ENCODE measurements at places on chromosomes 7 and 10.
A peak's percentile ranks its signal among the peaks of the same experiment; 100 is the strongest.

GRCh38 chr7:139762886-139763285 is 14.9 kb downstream of the HIPK2 start:
- no peak for DNase-seq

DNA sequence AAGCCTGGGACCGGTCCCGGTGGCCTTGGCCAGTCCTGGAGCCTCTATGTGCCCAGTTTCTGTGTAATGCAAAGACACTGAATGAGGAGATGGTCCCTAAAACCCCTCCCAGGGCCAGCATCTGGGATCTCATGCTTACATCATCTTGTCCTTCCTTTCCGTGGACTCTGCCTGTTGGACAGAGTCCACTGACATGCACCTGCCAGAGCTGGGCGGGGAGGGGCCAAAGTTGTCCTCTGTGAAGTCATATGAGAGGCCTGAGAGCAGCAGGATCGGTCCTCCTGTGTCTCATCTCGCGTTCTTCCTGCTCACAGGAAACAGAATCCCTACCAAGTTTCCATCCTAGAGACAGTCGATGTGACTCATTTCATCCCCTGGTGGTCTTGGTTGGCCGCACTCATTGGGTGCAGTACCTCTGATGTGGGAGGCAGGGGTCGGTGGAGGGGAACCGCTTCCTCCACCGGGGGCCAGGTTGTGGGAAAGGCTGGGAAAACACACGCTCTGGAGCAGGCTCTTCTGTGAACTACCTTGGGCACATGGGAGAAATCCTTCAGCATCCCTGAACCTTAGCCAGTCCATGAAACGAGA is 389.6 kb upstream of the PODXL start:
- no peak for DNase-seq

GRCh38 chr7:136528329-136528728 is 340.1 kb upstream of the CHRM2 start:
- no peak for DNase-seq

DNA sequence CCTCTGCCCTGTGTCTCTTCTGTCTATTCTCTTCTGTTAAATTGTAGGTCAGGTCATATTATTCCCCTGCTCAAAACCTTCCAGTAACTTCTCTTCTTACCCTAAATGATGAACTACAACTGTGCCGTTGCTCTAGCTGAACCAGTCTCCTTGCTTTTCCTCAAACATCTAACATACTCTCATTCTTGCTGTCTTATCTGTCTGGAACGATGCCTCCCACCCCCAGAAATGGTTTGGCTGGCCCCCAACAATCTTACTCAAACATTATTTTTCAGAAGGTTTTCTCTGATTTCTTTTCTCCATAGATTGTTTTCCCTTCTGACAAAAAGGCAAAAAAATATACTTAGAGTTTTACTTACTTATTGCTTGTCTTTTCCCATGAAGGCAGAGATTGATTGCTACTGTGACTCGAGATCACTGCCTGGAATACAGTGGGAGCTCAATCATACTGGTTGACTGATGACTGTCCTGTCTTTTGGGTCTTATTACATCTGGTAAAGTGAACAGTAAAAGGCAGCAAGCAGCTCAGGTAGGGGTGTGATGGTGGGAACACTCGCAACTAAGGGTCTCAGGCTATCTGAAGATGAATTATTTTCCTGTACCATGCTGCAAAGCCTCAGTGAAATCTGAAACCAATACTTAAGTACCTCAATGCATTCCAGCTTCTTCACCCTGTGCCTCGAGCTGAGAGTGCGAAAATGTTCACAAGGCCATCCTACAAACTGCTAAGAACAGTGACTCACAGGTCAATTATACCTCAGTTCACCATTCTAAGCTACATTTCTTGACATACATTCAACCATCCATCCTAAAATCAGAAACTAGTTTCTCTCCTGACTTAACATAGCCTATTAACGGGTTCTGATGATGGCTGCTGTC is 67.6 kb downstream of the DNMBP start:
- DNase-seq, result no peak

- no peak for DNase-seq
Measured at GRCh38 chr7:156503196-156503595, 137.4 kb upstream of the RNF32 start.

GRCh38 chr7:92178928-92179924 is at the start of gene LRRD1:
Gene LRRD1, minus strand, starts transcription at chr7:92179142. Its CDS starts 13,940 bp downstream, at chr7:92165202.
- DNase-seq, result peak; percentile 73

GRCh38 chr10:97333601-97334369 is 744 bp downstream of the FRAT2 start:
- DNase-seq, result no peak

DNA sequence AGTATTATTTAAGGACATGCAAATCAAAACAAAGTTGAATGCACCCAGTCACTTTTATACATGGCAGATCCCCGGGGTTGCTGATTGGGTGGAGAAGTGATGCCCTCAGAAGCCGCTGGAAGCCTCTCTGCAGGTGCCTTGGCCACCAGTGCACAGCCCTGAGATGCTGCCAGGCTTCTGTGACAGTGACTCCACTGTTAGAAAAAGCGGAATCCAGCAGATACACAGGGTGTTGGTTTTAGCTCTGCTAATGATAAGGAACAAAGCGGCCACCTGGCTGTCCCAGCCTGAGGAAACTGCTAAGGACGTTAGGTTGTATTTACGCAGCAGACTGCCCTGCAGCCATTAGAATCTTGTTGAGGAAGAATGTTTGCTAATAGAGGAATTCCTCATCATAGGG is 47.5 kb downstream of the JAKMIP3 start:
- no peak for DNase-seq

- DNase-seq, result no peak
Measured at GRCh38 chr7:59079-60016, 133.0 kb upstream of the FAM20C start.

DNA sequence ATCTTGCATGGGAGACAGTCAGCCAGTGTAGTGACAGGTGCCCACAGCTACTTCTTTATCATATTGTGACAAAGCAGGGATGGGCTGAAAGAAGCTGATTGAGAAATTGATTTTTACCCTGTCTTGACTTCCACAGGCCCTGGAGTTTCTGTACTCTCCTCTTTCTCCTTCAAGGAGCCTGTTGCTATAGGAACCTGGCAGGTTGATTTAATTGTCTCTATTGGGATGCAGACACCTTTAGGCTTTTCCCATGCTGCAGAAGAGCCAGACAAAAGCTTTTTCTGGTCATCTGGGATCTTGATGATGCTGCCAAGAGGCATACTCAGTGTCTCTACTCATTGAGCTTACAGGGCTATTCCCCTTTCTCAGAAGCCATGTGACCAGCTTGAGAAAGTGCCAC is 754.8 kb downstream of the KCNMA1 start:
- DNase-seq, result no peak

DNA sequence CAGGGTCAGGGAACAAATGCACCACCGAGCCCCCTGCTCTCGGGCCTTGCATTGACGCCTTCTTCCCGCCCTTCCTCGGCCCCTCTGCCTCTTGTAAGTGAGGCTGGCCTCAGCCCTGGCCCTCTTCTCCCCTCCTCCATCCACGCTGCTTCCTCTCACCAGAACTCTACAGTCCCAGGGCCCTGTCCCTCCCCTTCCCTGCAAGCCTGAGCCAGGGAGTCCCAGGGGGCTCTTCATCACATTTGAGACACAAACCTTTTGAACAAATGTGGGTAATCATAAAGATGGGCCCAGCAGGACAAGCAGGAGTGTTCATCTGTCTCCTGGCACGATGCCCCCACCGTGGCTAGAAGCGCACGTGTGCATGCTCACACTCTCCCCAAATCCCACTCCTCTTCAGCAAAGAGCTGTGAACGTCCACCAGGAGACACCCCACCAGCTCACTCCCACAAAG is 57.7 kb downstream of the SLIT1 start:
- DNase-seq, result peak; percentile 66

GRCh38 chr10:94803307-94803706 is 40.8 kb downstream of the CYP2C19 start:
- DNase-seq, result no peak

- DNase-seq, result no peak
Measured at GRCh38 chr10:107067843-107068242, 96.7 kb downstream of the SORCS1 start.

GRCh38 chr10:92574548-92575261 is 812 bp upstream of the IDE start:
- peak; percentile 52 for DNase-seq

DNA sequence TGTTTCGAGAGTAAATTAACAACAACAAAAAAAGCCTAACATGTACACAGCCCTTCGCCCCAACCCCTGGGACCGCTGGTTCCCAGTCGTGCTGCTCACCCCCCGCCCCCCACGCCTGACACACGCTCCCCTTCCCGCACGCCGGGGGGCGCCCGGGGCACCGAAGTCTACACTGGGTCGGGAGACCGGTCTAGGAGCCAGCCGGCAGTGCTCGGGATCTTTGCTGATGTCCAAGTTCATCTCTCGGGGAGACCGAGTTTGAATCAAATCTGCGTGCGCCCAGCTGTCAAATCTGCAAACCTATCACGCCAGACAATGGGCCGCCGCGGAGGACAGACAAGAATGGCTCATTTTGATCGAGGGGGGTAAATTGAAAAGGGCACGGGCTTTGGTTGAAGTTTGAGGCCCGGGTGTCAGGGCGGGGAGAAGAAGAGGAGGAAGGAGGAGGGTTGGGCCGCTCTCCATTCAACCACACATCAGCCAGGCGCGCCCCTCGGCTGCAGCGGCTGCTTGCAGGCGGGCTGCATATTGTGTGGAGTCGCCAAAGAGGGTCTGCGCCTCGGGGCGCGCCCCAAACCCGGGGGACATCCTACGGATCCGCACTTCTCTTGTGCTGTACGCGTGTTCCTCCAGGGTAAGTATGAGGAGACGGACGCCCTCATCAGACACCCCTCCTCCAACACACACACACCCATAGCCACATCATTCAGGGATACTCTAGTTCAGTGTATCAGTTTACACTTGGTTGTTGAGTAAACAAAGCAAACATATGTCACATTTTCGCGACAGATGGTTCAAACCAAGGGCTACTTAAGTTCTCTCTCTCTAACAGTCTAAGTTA is 1.3 kb upstream of the GFRA1 start:
- peak; percentile 88 for DNase-seq

GRCh38 chr7:33743594-33743993 is 161.7 kb upstream of the BMPER start:
- no peak for DNase-seq

- DNase-seq, result no peak
Measured at GRCh38 chr10:96683065-96683464, 37.2 kb downstream of the PIK3AP1 start.

GRCh38 chr10:62583876-62584615 is 209.9 kb downstream of the ZNF365 start:
- DNase-seq, result no peak

DNA sequence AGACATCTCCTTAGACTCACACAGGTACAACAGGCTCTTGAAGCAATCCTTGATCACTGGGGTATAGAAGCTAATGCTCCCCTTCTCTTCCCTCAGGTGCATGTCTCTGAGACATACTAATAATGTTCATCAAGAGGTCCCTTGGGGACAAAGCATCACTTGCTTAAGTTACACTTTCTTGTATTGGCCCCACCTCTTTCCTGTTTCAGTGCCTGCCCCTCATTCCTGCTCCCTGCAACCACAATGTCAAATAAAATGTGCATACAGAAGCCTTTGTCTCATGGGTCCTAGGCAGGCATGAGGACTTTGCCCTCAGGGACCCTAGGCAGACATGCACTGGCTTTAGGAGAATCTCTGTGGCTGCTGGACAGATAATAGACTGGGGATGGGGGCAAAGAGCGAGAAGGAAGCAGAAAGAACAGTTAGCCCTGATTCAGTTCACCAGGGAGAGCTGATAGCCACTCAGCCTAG is 175.0 kb upstream of the NPY start:
- DNase-seq, result no peak

- DNase-seq, result no peak
Measured at GRCh38 chr10:6030940-6031339, 31.2 kb downstream of the IL2RA start.

DNA sequence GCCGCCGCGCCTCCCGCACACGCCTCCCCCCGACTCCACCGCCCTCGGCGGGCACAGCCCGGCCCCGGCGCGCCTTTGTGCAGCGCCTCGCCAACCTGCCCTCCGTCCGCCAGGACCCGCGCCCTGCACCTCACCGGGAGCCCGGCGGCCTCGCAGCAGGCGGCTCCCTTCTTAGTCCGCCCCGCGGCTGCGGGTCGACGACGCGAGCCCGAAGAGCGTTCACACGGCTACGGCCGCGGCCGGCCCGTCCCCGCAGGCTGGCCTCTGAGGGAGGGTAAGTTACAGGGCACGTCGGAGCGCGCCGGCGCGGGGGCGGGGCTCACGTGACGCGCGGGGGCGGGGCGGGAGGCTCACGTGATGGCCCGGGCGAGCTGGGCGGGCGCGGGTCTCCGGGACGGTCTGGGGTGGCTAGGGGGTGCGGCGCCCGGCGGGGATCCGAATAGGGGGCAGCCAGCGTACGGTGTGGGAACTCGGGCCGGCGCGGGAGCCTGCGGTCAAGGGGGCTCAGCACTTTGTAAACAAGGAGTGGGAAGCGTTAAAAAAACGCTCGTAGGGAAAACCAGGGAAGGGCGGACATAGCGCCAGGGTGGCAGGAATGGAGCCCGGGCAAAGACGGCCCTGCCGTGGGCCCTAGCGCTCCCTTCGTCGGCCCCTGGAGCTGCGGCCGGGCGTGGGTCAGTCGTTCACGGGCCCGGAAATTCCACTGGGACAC is at the start of gene ARHGAP12:
ARHGAP12 (minus strand) TSS at position 283 of the 712 bp plus-strand sequence. CDS start 19,976 bp downstream, outside the sequence.
- DNase-seq, result peak; percentile 45

GRCh38 chr7:157715938-157716280 is 379.1 kb downstream of the DNAJB6 start:
- no peak for DNase-seq

DNA sequence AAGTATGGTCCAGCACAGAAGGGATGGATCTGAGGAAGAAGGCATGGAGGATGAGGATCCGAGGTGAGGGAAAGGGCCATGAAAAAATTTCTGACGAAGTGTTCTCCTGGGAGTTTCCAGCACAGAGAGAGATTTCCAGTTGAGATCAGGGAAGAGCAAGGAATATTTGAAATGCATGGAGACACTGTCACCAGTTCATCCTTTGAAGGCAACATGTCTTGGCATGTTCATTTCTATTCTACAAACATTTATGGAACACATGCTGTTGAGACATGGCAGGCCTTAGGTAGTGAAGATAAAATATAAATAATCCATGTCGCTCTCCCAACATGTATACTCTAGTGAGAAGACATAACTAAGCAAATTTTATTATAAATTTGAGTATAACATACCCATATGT is 234.0 kb upstream of the TCF7L2 start:
- DNase-seq, result no peak

GRCh38 chr10:129881641-129882040 is 82.4 kb downstream of the EBF3 start:
- DNase-seq, result no peak

GRCh38 chr7:3426064-3426463 is 125.0 kb downstream of the SDK1 start:
- DNase-seq, result no peak

GRCh38 chr7:151079199-151079910 is 1.3 kb downstream of the FASTK start:
- DNase-seq, result no peak

- DNase-seq, result peak; percentile 20
Measured at GRCh38 chr7:11328309-11328708, 354.6 kb downstream of the PHF14 start.

DNA sequence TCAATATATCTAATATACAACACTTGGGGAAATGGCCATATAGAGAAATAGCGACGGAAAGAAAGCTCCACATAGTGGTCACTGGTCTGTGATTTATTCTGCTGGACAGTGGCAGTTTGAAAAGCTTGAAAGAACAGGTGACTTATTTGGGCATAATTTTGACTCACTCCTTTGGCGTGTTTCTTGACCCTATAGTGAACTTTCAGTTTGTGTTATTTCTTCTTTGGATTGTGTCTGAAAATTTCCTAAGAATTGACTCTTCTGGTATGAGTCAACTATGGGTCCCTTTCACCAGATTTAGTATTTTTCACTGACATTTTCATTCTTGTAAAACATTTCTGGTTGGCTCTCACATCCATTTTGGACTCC is 25.8 kb upstream of the IMMP2L start:
- no peak for DNase-seq

Measured in NCI-H524 (cell line).